ENCODE measurements at places on chromosomes 6 and 20. TPM values are rescaled to one million over a fixed set of nuclear protein-coding genes. Genes with fewer than 3 reads are reported as not detected.

The RBM38 gene
- 14.0 TPM for total RNA-seq

The HTR1E gene
- total RNA-seq = not detected

The SIRPD gene
- not detected for total RNA-seq

The ACTL10 gene
- total RNA-seq = not detected

The PAX1 gene
- total RNA-seq = not detected

The OR2H2 gene
- total RNA-seq = not detected

The FRS3 gene
- total RNA-seq = 2.4 TPM

The MMP24 gene
- total RNA-seq = 1.7 TPM

The VWA7 gene
- 0.94 TPM for total RNA-seq

The PRDM13 gene
- not detected for total RNA-seq

The MPIG6B gene
- total RNA-seq = not detected

The COL12A1 gene
- 147 TPM for total RNA-seq

The SCGN gene
- total RNA-seq = not detected

The ECT2L gene
- total RNA-seq = not detected

The HDGFL1 gene
- total RNA-seq = not detected

The OOEP gene
- total RNA-seq = not detected

The DUSP15 gene
- total RNA-seq = 3.2 TPM

The NKAIN4 gene
- total RNA-seq = not detected

The CAP2 gene
- 39.9 TPM for total RNA-seq

The SLC4A11 gene
- 1.2 TPM for total RNA-seq

The CCM2L gene
- not detected for total RNA-seq

The TGM3 gene
- total RNA-seq = not detected

The RCAN2 gene
- total RNA-seq = 2.3 TPM

The ACTR5 gene
- total RNA-seq = 10.6 TPM

The SPATS1 gene
- total RNA-seq = not detected

The BMP5 gene
- not detected for total RNA-seq

The MEI4 gene
- not detected for total RNA-seq

The TINAG gene
- not detected for total RNA-seq

The DDO gene
- 16.5 TPM for total RNA-seq

The SCUBE3 gene
- not detected for total RNA-seq

The SYNGAP1 gene
- 5.7 TPM for total RNA-seq

The BPI gene
- total RNA-seq = 0.91 TPM

The WFDC10B gene
- not detected for total RNA-seq

The HCK gene
- total RNA-seq = not detected

The CPNE5 gene
- total RNA-seq = not detected

The GSTA1 gene
- 0.30 TPM for total RNA-seq

The PSORS1C1 gene
- 0.15 TPM for total RNA-seq

The SAMD5 gene
- 0.62 TPM for total RNA-seq

The CALHM6 gene
- 6.9 TPM for total RNA-seq

The SLC35D3 gene
- not detected for total RNA-seq

The LAMA4 gene
- total RNA-seq = 85.6 TPM

The NOTCH4 gene
- total RNA-seq = 2.2 TPM

The ERMARD gene
- total RNA-seq = 9.5 TPM

The LIN28B gene
- 0.07 TPM for total RNA-seq

The SLC22A2 gene
- total RNA-seq = not detected

The EBF4 gene
- total RNA-seq = 1.5 TPM

The GABBR1 gene
- 2.1 TPM for total RNA-seq

The MEP1A gene
- not detected for total RNA-seq

The ARFGEF3 gene
- 2.2 TPM for total RNA-seq

The KIF16B gene
- 16.5 TPM for total RNA-seq

The RPS6KA2 gene
- 1.9 TPM for total RNA-seq

The OPRL1 gene
- total RNA-seq = 0.59 TPM
